ENCODE measurements at places on chromosomes 1 and 21.

DNA sequence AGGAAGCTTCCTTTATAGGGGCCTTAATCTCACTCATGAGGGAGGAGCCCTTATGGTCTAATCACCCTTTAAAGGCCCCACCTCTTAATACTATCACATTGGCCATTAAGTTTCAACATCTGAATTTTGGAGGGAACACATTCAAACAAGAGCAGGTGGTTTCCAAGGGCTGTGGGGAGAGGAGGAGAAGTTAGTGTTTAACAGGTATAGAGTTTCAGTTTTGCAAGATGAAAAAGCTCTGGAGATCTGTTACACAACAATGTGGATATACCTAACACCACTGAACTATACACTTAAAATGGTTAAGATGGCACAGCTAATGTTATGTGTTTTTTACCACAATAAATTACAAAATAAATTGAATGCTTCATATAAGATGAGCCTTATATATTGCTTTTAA lies 113.4 kb upstream of the DNAH14 start:
- no peak for DNase-seq

- DNase-seq, result peak; percentile 64
Measured at GRCh38 chr1:17653728-17654351, 101.3 kb upstream of the ACTL8 start.

DNA sequence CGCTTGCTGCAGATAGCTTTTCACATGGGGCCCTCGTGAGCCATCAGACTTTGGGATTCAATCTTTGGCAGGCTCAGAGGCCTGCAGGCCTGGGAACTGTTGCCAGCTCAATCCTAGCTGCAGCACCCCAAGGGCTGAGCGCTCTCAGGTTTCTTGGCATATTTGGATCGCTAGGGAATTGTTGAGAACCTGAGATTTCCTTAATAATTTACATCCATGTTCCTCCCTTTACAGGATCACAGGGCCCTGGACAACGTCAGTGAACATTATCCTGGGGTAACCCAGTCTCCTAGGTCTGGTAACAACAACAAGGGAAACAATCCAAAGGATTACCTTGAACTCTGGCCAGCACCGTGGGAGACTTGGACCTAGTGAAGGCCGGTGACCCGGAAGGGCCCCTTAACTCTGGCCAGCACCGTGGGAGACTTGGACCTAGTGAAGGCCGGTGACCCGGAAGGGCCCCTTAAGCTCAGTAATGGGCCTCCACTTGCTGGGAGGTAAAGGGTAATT lies 49.3 kb upstream of the NEK2 start:
- DNase-seq, result peak; percentile 81

DNA sequence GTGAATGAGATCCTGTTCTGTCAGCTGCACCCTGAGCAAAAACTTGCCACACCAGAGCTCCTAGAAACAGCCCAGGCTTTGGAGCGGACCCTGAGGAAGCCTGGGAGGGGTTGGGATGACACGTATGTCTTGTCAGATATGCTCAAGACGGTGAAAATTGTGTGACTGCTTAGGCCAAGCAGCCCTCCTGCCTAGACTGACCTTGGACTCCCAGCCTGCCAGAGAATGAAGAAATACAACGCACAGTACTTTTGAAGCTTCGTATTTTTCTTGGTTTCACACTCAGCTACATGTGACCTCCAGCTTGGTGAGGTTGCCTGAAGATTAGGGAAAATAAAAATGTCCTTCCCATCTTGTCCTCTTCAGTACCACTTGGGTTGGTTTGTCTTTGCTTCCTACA lies 15.1 kb downstream of the METTL13 start:
- DNase-seq, result no peak

GRCh38 chr1:118618618-118619340 lies 369.4 kb downstream of the TBX15 start:
- DNase-seq, result no peak

- DNase-seq, result peak; percentile 79
Measured at GRCh38 chr1:119674111-119674526, 26.1 kb upstream of the ZNF697 start.

DNA sequence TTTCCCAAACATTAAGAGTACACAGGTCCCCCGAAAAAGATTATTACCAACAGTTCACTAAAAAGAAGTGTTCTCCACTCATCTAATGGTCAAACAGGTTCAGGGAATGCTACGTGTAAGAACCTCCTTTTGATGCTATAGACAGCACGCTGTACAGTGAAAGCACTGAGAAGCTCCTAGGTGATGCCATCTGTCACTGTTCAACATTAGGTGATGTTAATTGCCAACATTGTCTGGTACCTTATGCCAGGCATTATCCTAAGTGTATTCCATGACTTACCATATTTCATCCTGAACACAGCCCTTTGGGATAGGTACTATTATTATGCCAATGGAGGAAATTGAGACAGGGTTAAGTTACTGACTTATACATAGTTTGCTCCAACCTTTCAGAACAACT lies 82.1 kb downstream of the DAB1 start:
- DNase-seq, result no peak

DNA sequence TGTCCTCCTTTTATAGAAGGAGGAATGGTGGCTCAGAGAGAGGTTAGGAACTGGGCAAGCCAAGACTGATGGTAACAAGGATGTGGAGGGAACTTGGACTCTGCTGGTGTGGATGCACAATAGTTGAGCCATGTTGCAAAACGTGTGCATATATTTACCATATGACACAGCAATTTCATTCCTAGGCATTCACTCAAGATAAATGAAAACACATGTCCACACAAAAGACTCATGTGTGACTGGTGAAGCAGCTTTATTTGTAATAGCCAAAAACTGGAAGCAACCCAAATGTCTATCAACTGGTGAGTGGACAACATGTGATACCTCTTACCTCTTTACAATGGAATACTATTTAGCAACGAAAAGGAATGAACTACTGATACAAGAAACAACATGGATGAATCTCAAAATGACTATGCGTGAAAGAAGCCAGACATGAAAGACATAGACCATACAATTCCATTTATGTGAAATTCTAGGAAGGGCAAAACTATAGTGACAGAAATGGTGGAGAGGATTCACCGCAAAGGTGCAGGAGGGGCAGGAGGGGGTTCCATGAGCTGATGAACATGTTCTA lies 36.2 kb downstream of the CAMK2N1 start:
- no peak for DNase-seq

DNA sequence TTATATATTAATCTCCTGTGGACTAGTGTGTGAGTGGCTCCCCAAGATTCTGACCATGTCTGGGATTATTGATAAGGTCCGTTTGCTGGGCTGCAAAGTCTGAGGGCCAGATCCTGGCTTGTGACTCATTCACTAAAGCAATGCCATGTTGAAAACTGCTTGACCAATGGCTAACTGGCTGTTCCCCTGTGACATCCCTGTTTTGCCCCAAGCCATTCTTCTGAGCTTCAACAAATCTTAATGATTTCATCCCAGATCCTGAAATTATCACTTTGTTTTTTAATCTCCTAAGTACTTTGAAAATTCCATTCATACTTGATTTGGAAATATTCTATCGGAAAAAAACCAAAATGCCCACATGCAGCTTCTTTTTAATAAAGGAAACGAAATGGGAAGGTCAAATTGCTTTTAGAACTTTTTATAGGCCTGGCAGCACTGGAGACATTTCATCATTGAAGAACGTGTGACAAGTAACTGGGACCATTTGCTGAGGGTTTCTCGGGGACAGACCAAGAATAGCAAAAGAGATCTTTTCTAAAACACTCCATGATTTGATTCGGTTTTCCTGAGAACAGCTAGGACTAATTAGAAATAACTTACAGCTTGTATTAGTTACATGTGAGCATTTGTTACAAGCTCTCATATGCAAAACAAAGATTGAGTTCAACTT lies 121.3 kb downstream of the TGFB2 start:
- no peak for DNase-seq

DNA sequence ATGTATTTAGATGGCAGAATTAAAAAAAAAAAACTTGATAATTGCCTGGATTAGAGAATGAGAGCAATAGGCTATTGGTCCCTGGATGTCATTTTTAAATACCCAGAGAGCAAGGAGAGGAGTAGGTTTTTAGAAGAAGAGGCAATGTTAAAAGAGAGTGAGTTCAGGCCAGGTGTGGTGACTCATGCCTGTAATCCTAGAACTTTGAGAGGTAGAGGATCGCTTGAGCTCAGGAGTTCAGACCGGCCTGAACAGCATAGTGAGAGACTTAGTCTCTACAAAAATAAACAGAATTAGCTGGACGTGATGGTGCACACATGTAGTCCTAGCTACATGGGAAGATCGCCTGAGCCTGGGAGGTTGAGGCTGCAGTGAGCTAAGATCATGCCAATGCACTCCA lies 15.9 kb upstream of the MUTYH start:
- no peak for DNase-seq

- no peak for DNase-seq
Measured at GRCh38 chr1:201562257-201562656, 23.3 kb downstream of the NAV1 start.

DNA sequence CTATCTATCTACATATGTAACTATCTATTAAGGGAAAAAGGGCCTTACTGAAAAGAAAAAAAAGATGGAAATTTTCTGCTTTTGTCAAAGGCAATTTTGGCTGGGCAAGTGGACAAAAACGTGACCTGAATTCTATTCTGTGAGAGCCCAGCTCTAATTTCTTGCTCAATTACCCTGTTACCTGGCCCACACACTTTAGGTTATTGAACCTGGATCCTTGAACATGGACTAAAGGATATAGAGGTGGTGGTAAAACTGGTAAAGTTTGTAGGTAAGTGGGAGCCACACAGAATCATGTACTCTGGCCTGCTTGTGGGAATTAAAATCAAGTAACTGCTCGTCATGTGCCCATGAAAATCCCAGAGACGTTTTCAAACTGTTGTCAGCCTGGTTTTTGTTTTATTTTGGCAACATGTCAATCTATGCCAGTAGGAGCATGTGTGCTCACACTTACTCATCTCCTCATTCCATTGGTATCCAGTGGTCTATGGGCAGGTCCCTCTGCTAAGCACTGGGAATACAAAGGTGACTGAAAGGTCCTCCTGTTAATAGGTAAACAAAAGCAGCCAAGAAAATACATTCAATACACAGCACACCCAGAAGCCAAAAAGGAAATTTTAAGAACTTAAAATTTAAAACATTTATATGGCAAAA lies 113.7 kb upstream of the WARS2 start:
- DNase-seq, result no peak

- peak; percentile 34 for DNase-seq
Measured at GRCh38 chr1:220451532-220451931, 76.4 kb upstream of the MARK1 start.

GRCh38 chr1:230749150-230749549 lies 2.0 kb downstream of the CAPN9 start:
- no peak for DNase-seq

- DNase-seq, result no peak
Measured at GRCh38 chr1:224739997-224740684, 124.0 kb downstream of the CNIH3 start.

- DNase-seq, result no peak
Measured at GRCh38 chr21:26388731-26389231, 184.3 kb downstream of the CYYR1 start.

- DNase-seq, result no peak
Measured at GRCh38 chr1:7929637-7930036, 11.0 kb downstream of the TNFRSF9 start.

DNA sequence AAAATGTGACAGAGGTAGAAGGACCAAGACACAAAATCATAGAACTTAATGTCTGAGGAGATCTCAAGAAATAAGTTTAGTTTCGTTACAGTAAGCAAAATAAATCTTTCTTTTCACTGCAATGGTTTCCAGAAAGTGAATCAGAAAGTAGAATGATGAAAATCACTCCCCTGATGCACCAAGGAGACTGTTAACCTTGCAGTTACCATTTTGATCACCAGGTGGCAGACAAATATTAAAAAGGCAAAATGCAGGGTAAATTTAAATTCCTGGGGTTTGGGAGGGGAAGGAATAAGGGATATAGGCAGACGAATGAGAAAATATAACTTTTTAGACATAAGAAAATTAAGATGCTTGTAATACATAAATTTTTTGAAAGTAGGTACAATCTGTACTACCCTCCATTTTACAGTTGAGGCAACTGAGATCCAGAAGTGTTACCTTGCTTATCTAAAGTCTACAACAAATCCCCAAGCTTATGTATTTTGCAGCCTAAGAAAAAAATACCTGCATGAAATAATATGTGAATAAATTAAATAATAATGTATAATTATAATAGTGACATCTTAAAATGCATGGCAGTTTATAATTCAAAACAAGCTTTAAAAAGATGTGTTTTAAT lies 253.2 kb downstream of the CRB1 start:
- peak; percentile 17 for DNase-seq

- no peak for DNase-seq
Measured at GRCh38 chr1:170789063-170789462, 125.1 kb downstream of the PRRX1 start.

GRCh38 chr1:19819701-19820100 lies 4.6 kb upstream of the RNF186 start:
- DNase-seq, result no peak

- DNase-seq, result no peak
Measured at GRCh38 chr1:225871359-225872074, 10.7 kb downstream of the TMEM63A start.

- DNase-seq, result no peak
Measured at GRCh38 chr21:41559658-41560631, 52.0 kb upstream of the TMPRSS2 start.

DNA sequence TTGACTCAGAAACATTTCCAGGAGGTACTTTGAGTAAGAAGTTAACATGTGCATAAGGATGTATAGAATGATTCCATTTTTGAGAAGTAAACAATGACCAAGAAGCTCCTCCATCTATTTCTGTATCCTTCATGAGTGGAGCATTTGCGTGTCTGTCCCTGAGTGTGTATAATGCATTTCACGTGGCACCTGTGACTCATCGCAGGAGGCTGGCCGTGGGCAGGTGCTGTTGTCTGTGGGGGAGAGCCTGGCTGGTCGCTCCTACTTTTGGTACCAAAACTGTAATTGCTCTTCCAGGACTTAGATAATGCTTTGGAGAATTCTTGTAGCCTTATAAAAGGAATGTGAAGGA lies 16.5 kb downstream of the SLC37A1 start:
- no peak for DNase-seq

GRCh38 chr1:50418600-50419109 lies 4.6 kb downstream of the DMRTA2 start:
- no peak for DNase-seq

DNA sequence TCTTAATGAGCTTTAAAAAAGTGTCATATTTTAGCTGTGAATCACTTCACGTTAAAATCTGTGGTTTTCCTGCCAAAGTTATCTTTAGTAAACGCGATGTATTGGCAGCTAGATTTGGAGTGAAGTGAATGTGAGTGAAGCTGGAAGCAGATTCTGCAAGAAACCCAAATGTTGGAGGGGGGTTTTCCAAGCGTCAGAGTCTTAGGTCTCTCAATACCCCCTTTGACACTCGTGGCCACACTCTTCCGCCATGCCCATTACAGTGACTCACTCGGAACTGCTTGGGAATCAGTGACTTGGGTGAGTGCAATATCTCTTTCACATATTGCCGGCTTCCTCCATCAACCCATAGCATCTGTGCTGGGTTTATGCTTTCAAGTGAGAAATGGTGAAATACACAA lies 17.5 kb downstream of the B3GALT5 start:
- DNase-seq, result no peak

DNA sequence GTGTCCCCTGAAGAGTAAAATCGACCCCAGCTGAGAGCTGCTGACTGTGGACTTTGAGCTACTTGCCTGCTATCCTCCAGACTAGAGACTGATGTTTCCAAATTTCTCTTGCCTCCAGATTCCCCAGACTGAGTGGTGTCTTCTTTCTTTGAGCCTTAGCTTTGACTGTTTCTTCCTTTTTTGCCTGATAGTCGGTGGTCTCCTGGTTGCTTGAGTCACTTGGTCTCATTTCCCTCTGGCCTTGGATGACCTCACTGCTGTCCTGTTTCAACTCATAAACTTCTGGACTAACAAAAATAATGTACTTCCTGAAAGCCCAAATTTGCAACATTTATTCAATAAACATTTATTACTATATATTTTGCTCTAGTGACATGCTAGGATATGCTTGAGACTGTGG lies 52.9 kb upstream of the DIPK1A start:
- no peak for DNase-seq

All from testis (tissue), 5 donors.